Inflammatory macrophage (primary cell): ENCODE measurements at places on chromosomes 2 and 18.

DNA sequence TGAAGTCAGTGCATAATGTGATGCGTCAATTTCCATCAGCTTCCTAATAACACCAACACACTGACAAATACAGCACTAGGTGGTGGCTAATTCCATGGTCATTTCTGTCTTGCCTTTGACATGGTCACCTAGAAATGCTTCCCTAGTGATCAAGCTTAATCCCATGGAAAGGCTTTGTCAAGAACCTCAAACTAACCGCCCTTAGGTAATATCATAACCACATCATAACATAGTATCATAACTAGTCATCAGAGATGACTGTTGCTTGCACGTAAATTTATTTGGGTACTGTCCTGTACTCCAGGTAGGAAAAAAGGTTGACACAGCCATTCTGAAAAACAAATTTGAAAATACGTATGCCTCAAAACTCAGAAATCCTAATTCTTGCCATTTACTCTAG lies 471.8 kb downstream of the IRS1 start:
- no peak for DNase-seq

DNA sequence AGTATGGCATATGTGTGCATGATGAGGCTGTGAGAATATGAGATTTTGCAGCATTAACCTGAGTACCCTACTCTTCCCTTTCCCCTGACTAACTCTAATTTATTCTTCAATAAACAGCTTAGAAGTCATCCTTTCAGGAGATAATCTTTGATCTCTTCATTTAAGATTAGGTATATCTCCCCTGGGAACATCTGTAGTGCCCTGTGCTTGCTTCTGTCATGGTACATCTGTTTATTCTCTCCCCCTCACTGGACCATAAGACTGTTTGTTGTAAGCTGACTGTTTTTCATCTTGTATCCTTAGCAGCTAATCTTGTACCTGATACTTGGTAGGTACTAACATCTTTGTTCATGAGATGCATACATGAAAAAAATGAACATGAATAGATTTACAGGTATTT lies 83.1 kb downstream of the MBD5 start:
- DNase-seq, result no peak

DNA sequence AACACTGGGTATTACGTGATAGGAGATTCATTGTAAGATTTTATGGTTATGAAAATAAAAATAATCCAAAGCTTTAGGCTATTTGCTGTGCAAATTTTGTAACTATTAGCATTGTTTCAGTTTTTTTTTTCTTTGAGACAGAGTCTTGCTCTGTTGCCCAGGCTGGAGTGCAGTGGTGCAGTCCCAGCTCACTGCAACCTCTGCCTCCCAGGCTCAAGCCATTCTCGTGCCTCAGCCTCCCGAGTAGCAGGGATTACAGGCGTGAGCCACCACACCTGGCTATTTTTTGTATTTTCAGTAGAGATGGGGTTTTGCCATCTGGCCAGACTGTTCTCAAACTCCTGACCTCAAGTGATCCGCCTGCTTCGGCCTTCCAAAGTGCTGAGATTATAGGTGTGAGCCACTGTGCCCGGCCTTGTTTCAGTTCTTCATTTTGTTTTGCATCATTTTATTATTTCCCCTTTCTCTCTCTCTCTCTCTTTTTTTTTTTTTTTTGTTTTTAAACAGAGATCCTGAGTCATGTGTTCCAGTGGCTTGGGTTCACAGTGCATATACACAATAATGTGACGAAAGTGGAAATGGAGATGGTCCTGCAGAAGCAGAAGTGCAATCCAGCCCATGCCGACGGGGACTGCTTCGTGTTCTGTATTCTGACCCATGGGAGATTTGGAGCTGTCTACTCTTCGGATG lies 25.8 kb downstream of the CASP10 start:
- peak; percentile 76 for DNase-seq

GRCh38 chr18:54191352-54191751 lies 33.1 kb downstream of the MBD2 start:
- no peak for DNase-seq

GRCh38 chr18:9000733-9001132 lies 101.8 kb upstream of the NDUFV2 start:
- DNase-seq, result no peak
